Glomerular endothelial cell (primary cell): ENCODE measurements at places on chromosomes 1 and 21. TPM values are rescaled to one million over a fixed set of nuclear protein-coding genes. Genes with fewer than 3 reads are reported as not detected.

DNA sequence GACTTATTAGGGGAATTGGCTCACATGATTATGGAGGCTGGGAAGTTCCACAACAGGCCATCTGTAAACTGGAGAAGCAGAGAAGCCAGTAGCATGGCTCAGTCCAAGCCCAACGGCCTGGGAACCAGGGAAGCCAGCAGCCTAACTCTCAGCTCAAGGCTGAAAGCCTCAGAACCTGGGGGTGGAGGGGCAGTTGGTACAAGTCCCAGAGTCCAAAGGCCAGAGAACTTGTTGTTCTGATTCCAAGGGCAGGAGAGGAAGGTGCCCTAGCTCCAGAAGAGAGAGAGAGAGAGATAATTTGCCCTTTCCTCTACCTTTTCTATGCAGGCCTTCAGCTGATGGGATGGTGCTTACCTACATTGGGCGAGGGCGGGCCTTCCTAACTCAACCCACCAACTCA is 55.3 kb downstream of the MAN1C1 start:
- no peak for DNase-seq

DNA sequence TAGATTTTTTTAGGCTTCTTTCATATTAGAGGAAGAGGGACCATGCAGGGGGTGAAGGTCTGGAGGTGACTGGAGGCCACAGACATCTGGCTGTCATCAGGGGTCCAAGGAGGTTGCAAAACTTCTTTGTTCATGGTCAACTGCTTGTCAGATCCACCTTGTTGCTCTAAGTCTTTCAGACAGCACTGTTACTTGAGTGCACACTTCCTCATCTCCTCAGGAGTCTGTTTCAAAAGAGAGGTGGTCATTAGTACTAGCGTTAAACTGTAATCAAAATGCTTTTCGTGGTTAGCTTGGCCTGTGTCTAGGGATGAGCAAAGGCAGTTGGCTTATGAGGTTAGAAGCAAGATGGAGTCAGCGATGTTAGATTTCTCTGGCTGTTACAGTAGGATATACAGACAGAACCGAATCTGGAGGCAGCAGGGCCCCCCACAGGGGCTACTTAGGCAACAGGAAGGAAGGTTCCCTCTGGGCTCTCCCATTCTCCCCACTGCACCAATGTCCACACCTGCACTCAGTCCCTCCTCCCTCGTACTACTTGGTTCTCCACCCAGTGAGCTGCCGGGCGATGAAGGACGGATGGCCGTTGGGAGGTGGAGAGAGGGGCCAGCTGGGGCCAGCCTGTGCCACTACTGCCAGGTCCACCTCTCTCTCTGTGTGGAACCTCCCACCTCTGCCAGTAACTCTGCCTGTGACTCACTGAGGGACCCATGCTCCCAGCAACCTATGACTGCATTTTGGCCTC is 57.2 kb downstream of the TOR1AIP2 start:
- no peak for DNase-seq

DNA sequence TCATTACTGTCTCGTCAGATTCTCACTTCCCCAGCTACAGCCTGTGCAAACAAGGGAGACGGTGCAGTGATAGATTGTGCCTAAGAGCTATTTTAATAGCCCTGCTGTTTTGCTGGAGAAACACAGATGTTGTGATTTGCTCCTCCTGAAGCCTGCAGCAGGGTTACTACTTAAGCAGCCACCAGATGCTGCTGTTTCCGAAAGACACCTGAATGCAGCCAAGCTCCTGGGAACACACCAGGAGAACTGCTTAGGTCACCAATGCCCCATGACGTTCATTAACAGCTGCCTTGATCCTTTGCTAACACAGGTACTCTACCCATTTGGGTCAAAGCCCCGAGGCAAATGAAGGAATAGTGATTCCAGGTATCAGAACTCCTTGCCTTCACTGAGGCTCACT is 411.8 kb upstream of the DAB1 start:
- DNase-seq, result no peak

TTC3 gene
- 144 and 155 TPM in 2 replicates for total RNA-seq

DNA sequence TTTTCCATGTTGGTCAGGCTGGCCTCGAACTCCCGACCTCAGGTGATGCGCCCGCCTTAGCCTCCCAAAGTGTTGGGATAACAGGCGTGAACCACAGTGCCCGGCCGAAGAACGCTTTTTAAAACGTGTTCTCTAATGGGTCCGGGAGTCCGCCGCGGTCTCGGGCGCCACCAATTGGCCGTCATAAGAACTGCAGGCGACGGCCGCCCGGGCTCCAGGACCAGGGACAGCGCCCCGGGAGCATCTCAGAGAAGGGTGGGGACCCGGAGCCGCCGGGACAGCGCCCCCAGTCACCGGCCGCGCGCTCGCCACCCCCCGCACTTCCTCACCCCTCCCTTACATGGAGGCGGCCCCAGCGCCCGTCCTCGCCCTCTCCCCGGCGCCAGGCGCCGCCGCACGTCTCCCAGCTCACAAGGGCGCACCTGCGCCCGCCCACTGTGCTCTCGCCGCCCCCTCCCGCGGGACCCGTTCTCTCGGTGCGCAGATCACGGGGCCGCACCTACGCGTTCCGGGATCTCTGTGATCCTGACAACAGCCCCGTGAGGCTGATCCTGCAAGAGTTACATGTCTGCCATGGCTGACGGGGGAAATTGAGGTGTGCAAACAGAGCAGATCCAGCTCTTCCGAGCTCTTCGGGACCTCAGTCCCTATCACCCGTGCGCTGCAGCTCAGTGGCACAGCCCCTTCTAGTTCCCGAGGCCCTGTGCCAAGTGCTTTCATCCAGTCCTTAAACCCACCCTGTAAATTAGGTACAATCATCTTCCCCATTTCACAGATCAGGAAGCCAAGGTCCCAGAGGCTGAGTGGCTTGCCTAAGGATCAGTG is 9.8 kb downstream of the RAP1GAP start:
- no peak for DNase-seq

- DNase-seq, result no peak
These were observed 292.7 kb downstream of the DUSP10 start for GRCh38 chr1:221449194-221449593.

DNA sequence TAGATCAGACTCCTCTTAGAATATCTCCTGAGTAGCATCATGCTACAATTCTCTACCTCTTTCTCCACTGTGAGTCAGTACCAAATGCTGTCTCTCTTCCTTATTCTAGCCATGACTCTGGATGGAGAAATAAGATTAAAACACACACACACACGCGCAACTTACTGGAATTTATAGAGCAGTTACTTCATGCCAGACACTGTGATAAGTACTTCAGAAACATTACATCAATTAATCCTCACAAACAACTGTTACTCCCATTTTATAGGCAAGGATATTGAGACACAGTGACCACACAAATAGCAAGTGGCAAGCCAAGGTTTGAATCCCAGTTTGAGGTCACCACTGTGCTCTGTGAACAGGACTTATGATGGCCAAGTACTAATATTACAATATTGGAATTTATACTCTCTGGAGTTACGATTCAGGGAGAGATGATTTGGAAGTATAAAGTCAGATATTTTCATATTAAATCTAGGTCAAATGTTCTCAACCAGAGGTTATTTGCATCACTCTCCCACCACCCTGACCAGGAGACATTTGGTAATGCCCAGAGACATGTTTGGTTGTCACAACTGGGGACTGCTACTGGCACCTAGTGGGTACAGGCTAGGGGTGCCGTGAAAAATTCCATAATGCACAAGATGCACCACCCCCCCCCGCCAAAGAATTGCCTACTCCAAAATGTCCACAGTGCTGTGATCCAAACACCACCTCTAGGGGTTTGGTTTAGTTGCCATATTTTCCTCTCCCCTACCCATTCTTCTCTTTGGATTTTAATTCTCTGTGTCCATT is 221.6 kb downstream of the LTN1 start:
- DNase-seq, result no peak

GRCh38 chr1:164647211-164647610 is 88.2 kb downstream of the PBX1 start:
- no peak for DNase-seq

GRCh38 chr1:183702087-183702812 is 49.1 kb upstream of the APOBEC4 start:
- no peak for DNase-seq

FBXO2 gene
- 0.12 and 0.92 TPM in 2 replicates for total RNA-seq

DNA sequence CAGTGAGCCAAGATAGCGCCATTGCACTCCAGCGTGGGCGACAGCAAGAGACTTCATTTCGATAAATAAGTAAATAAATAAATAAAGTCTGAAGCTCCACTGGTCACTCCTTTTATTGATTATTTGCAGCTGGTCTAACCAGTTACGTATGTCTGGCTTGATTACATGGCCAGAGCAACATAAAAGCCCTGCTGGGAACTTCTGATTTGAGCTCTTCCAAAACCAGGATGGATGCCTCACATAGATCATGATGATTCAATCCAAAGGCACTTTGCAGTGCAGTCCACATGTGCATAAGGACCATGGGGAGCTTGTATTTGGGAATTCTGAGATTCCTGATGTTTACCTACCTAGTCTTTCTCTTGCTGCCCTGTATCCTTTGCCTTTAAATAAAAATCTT is 24.0 kb downstream of the NSUN4 start:
- DNase-seq, result no peak

GRCh38 chr1:222956601-222957000 is 141.8 kb downstream of the DISP1 start:
- no peak for DNase-seq

DNA sequence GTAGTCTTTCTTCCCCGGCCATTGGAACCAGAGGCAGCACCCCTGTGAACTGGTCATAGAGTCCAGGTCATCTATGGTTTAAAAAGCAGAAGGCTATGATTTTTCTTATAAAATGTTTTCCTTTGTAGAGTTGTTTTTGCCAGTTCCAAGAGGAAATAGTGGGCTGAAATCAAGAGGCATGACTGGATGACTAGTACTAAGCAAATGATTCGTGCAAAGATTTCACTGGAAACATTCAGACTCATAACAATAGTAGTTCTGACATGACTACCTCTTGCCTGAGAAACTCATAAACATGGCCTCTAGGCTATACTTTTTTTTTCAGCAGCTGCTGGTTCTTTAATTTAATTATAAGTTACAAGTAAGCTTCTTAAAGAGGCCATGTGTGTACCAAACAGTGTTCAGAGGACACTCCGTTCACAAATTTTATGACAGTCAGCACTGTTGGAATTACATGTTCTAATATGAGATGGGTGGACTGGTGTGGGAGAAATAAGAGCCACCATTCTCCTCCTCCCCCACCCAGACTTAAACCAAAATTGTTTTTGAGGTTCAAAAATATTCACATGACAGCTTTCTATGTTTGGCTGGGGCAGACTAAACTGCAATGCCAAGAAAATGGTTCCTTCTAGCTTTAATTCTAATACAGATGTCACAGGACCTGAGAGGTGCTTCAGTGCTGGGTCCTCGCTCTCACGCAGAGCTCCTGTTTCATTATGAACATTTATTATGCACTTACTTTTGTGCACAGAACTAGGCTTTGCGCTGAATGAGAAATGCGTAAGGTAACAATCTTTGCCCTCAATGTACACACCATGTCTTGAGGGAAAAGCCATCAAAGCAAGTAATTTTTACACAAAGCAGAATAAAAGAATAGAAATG is 147.5 kb downstream of the ZC3H11B start:
- DNase-seq, result no peak

- no peak for DNase-seq
These were observed 31.3 kb downstream of the CACNA1E start for GRCh38 chr1:181514298-181515290.

TMEM53 gene
- total RNA-seq, result 2.2 and 3.9 TPM in 2 replicates

GRCh38 chr1:68273530-68273929 is 41.2 kb upstream of the WLS start:
- DNase-seq, result no peak

AUNIP gene
- 0.68 and 1.6 TPM in 2 replicates for total RNA-seq

DIRAS3 gene
- 6.2 and 7.9 TPM in 2 replicates for total RNA-seq

ERRFI1 gene
- 59.7 and 63.0 TPM in 2 replicates for total RNA-seq

EFNA3 gene
- 1.5 and 4.0 TPM in 2 replicates for total RNA-seq

MANEAL gene
- total RNA-seq, result 1.1 and 2.2 TPM in 2 replicates

DNA sequence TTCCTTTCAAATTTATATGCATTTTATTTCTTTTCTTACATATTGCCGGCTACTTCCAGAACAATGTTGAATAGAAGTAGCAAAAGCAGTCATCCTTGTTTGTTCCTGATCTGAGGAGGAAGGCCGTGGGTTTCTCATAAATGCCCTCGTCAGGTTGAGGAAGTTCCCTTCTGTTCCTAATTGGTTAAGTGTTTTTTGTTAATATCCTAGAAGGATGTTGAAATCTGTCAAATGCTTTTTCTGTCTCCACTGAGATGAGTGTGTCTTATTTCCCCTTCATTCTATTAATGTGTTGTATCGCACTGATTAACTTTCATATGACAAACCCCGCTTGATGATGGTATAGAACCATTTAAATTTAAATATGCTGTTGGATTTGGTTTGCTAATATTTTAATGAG is 15.4 kb downstream of the TTLL10 start:
- no peak for DNase-seq

GRCh38 chr1:26792924-26793323 is 5.2 kb downstream of the PIGV start:
- no peak for DNase-seq

DNASE2B gene
- not detected in 2 replicates for total RNA-seq

GRCh38 chr1:162087111-162087510 is 17.6 kb downstream of the NOS1AP start:
- DNase-seq, result no peak

DNA sequence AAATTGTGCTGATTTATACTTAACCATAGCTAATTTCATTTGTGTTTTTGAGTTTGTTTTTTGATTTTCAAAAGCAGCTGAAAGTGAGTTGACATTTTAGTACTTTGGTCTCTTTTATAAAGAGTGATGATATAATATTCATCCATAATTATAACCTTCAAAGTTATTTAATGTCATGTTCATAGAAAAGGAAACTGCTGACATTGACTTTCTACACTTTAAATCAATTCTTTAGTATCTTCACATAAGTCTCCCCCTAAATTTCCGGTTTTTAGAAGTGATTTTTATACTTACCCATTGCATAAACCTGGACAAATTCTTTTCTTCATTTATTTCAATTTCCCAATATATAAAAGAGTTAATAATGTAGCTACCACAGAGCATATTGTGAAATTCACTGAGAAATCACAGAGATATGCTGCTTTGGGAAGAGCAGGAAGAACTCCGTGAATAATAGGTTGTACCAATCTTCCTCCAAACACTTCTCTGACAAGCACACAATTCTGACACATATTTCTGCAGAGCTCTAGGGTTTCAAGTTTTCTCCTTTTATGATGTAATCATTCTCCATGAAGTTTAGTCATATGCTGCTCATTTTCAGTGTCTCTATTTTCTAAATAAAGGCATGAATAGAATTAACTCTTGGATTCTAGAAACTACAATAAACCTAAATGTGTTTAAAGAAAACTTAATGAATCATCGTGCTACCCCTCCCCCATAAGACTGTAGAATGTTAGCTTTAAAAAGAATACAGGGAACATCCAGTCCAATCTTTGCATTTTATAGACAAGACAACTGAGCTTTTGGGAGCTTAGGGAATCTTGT is 25.6 kb upstream of the CDC42BPA start:
- no peak for DNase-seq
